ENCODE measurements at places on chromosomes 13 and 19.

DNA sequence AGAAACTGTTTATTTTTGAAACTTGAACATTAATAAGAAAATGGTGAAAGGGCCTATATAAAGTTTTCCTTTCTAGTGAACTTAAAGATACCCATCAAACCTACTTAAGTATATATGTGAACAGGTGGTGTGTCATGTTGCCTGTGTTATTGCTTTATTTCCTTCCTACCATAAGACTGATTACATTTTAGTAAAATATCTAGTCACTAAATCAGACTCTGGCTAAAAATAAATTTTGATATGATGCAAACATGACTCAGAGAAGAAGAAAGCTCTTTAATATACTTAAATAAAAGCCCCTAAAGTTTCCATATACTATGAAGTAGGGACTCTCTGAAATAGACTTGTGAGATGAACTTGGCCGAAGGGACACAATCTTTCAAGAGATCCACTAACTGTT is 35.1 kb upstream of the FBXL3 start:
- no peak for DNase-seq

GRCh38 chr13:40706439-40706838 is 40.0 kb upstream of the FOXO1 start:
- no peak for DNase-seq

DNA sequence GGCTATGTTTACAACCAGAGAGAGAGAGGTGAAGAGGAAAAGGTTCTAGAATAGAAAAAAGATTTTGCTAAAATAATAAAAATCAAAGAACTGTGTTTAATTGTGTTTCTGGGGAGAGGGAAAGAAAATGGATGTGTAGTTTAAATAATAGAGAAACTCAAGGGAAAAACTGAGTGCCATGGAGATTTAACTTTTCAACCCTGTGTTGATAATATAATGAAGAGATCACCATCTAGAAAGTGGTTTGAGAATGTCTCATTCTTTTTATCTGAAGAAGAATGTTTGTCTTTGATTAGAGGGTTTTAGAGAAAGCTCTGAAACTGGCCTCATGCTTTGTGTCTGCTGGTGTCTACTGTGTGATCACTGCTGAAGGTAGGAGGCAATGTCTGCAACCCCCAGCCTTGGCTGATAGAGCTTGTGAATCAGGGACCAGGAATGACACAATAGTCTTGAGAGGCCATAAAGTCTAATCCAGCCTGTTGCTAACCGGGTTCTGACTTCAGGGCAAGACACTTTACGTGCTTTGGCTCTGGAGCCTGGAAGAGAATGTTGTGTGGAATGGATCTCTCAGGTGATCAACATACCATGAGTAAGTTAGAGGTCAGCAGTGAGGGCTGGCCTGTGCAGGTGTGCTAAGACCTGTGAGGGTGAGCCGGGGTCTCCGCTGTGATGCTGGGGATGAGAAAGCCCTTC is 5.4 kb downstream of the COL4A2 start:
- DNase-seq: no peak

DNA sequence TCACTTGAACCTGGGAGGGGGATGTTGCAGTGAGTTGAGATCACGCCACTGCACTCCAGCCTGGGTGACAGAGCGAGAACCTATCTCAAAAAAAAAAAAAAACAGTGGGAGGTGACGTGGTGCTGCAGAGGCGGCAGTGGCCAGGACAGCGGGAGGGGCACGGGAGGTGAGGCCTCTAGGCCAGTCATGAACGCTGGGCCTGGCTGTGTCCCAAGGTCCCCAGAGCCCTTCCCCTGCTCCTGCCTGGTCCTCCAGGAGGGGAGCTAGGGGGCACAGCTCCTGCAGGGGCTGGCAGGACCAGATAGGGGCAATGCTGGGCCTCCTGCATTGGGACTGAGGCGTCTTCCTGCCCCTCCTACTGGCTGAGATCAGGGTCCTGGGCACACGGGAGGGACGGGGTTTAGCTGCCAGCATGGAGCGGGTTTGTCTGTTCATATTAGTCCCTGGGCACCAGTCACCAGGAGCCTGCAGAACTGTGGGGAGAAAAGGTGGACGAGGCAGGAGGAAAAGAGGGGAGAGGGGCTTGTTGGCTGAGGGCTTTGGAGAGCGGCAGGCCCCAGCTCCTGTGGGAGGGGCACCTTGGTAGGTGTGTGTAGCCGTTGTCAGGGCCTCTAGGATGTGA is 4.5 kb downstream of the MAP2K7 start:
- no peak for DNase-seq

- no peak for DNase-seq
Observed at GRCh38 chr19:44003461-44004009, 778 bp downstream of the ZNF230 start.

DNA sequence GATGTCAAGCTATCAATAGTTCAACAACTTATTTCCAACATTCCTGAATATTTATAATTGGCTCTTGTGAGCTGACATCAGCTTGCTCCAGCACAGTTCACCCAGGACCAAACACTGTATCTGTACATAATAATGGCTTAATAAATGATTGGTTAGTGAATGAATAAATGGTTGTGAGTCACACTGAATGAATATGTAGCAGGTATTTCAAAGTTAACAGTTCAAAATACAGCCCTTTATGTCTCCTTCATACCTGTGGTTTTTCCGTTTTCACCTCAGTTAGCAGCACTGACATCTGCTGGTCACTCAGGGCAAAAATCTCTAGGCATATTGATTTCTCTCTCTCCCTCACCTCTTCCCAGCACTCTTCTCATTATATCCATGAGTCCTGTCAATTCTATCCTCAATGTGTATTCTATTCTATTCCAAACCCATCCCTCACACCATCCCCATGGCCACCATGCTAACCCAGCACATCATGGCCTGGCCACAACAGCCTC is 76.3 kb downstream of the PEG3 start:
- DNase-seq: no peak

DNA sequence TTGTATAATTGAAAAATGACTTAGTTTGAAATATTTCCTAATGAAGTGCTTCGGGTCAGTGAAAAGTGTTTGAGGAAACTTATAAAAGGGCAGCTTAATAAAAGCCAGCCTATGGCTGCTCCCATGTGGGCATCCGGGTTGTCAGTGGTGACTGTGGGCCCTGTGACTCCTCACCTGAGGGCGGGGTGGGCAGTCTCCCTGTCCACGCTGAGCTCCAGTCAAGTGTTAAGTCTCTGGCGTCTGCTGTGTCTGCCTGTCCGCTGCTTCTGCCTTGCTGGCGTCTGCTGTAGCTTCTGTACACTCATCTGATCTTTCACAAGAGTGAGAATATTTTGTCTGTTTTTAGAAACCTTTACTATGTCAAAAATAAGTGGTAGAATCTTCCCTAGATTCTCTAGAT is 7.1 kb downstream of the LAMP1 start:
- DNase-seq: no peak

DNA sequence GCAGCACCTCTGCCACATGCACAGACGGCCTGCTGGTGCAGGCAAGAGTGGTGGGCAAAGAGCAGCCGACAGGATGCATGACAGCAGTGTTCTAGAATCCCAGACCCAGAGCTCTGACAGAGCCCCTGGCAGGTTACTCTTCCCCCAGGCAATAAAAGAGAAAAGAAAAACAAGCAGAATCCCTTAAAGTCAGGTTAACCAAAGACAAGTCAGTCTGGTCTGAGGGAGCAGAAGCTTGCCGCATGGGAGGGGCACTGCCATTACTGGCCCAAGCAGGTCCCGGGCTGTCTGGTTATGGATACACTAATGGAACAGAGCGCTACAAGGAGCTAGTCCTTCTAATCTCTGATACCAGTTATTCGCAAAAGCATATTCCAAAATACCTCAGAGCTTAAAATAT is 36.1 kb upstream of the DOCK9 start:
- no peak for DNase-seq
